ENCODE measurements at places on chromosomes 7 and 10. TPM values are rescaled to one million over a fixed set of nuclear protein-coding genes. Genes with fewer than 3 reads are reported as not detected.

MRLN gene
- not detected for total RNA-seq

BET1 gene
- 14.2 TPM for total RNA-seq

NUP205 gene
- total RNA-seq: 14.5 TPM

CRTAC1 gene
- total RNA-seq: 1.5 TPM

C10orf143 gene
- 1.4 TPM for total RNA-seq

GRM3 gene
- total RNA-seq: not detected

PPP1R3A gene
- 121 TPM for total RNA-seq

TAS2R4 gene
- total RNA-seq: 0.14 TPM

SPDYE11 gene
- total RNA-seq: not detected

GIMAP2 gene
- 6.2 TPM for total RNA-seq

OR2A12 gene
- not detected for total RNA-seq

CCDC7 gene
- total RNA-seq: 22.2 TPM

TBX20 gene
- total RNA-seq: 138 TPM

JCAD gene
- total RNA-seq: 25.6 TPM

PNLIP gene
- not detected for total RNA-seq

LRRC17 gene
- total RNA-seq: 2.1 TPM

PIK3AP1 gene
- 7.6 TPM for total RNA-seq

TMEM270 gene
- not detected for total RNA-seq

SUGCT gene
- 4.4 TPM for total RNA-seq

GHRHR gene
- not detected for total RNA-seq

NSMCE4A gene
- 26.6 TPM for total RNA-seq

LRIT1 gene
- total RNA-seq: not detected

PRPS1L1 gene
- total RNA-seq: not detected

CPSF4 gene
- 18.9 TPM for total RNA-seq

ATOH7 gene
- total RNA-seq: not detected

C7orf57 gene
- not detected for total RNA-seq

CUZD1 gene
- total RNA-seq: not detected

EPO gene
- not detected for total RNA-seq

LCOR gene
- 21.7 TPM for total RNA-seq

METTL27 gene
- total RNA-seq: 0.27 TPM

HMX3 gene
- not detected for total RNA-seq

PIK3CG gene
- 2.5 TPM for total RNA-seq

FAM25A gene
- not detected for total RNA-seq

ACTR3C gene
- total RNA-seq: 5.7 TPM

ACTL6B gene
- total RNA-seq: not detected

Data from Right ventricle myocardium inferior (tissue), 1 donor.